ENCODE measurements at places on chromosomes 5 and 9. TPM values are rescaled to one million over a fixed set of nuclear protein-coding genes. Genes with fewer than 3 reads are reported as not detected.

DNA sequence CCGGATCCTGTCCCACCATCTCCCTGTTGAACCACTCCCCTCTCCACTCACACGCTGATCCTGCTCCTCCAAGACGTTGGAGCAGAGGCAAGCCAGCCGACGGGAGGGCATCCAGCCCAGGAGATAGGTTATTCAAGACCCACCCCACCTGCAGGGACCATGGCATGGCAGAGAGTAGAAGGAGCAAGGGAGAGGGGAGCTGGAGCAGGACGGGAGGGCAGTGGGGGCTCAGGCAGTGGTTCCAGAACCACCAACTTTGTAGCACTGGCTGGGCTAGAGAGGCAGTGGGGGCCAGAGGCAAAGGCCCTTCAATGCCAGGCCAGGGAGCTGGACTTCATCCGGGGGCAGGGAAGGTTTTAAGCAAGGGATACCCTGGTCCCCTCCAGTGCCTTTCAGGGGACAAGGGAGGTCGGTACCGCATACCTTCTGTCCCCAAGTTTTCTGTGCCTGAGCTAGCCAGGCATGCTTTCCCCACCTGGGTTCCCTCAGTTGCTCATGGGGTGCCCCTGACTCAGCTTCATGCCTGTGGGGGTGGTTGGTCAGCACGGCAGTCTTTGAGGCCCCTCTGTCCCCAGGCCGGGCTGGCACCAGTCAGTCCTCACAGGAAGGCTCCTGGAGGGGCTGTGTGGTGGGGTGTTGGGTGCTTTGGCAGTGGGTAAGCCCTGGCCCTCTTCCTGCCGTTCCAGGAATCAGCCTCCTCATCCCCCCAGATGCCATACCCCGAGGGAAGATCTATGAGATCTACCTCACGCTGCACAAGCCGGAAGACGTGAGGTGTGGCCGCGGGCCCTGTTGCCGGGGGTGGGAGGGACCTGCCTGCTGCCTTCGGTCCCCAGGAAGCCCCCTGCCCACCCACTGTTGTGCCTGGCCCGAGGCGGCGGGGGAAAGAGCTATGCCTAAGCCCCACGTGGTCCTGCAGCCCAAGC lies 22.4 kb downstream of the HK3 start:
- no peak for DNase-seq

DNA sequence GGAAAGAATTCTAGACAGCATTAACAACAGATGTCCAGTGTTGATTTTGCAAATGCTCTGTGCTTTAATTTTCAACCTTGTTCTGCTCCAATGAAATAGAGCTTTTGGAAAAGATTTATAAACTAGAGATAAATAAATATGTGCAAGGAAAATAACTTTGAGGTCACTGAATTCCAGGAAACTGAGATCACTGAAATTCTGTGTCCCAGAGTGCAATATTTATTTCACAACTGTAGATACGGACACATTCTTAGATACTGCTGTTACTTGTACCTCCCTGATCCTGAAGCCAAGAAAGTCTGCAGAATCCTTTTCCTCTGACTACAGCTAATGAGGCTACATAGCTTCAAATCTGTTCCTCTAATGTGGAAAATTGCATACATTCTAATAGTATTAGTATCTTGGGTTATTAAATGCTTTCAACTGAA lies 222.9 kb downstream of the DOCK8 start:
- DNase-seq, result no peak

DNA sequence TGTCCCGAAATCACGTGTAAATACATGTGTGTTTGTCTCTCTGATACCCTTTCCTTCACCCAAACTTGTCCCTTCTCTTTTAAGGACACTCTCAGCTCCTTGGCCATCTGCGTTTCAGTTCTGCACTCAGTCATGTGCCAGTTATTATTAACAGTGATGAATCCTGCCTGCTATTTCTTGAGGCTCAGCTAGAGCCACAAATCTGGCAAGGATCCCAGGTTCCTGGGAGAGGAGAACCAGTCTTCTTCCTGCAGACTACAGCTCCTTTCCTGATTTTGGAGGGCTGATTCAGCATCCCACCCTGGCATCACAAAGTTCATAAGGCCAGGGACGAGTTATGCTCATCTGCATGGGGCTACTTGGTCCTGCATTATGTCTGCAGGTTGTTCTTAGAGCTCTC lies 5.6 kb downstream of the MAMDC2 start:
- no peak for DNase-seq

The RALGPS1 gene
- 3.6 TPM for polyA plus RNA-seq

GRCh38 chr5:206406-206805 lies 11.5 kb downstream of the CCDC127 start:
- no peak for DNase-seq

DNA sequence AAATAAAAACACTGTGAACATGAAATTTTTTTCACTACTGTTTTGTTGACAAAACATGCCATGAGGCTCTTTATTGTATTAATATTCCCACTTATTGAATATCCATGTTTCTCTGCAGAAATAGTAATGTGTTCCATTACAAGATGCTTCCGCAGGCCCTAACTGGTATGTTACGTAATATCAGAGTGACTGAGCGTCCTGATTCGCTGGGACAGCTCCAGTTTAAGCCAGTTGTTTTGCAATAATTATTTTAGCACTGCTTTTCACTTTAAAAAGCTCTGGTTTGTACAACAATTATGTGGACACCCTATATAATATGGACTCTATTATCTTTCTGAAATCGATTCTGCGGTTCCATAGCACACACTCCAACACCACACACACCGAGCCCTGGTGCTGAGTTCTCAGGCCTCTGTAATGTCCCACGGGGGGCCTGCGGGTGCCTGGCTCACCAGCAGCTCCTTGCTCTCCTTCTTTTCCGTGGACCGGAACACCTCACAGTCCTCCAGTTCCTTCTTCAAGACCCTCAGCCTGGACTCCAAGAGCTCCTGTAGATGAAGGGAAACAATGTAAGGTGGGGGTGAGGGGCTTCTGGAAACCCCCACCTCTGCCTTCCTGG lies 1.8 kb downstream of the TRIM7 start:
- DNase-seq, result no peak

The COL5A1 gene
- 3.2 TPM for polyA plus RNA-seq

DNA sequence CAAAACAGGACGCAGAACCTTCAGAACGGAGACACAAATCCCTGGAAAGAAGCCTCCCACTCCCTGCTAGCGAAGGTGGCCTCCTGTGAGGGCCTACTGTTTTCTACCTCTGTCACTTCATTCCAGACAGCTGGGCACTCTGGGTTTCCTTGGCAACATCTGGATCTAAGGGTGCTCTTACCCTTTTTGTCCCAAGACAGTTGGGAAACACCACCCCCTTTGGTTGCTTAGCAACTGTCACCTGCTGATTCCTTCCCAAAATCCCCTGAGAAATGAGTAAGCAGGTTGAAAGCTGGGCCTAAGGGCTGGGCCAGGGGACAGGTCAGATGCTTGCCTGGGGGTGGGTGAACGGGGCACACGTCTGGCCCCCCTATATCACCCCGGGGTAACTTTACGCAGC lies 29.4 kb downstream of the NANS start:
- no peak for DNase-seq

The OCLN gene
- 7.4 TPM for polyA plus RNA-seq

The AMBP gene
- polyA plus RNA-seq, result 0.82 TPM

The SLC22A4 gene
- 3.0 TPM for polyA plus RNA-seq

DNA sequence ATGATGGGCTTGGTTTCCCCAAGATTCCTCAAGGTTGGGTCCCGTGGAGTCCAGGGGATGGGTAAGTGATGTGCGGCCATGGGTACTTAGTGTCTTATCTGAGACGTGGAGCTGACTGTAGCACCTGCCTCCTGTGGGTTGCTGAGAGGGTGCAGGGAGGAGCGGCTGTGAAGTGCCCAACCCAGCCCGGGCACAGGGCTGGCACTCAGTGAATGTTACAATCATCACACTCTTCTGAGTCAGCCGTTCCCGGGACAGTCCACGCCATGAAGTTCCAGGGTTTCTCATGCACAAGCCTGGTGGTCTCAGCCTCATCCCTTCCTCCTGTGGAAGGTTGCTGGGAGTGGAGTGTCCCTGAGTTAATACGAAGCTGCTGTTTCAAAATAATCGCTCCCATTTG lies 29.1 kb downstream of the NTNG2 start:
- DNase-seq, result no peak

The CCL21 gene
- 16.6 TPM for polyA plus RNA-seq

The NACC2 gene
- 4.4 TPM for polyA plus RNA-seq

GRCh38 chr5:6708814-6709213 lies 4.4 kb upstream of the TENT4A start:
- no peak for DNase-seq

The LRSAM1 gene
- polyA plus RNA-seq, result 24.1 TPM

DNA sequence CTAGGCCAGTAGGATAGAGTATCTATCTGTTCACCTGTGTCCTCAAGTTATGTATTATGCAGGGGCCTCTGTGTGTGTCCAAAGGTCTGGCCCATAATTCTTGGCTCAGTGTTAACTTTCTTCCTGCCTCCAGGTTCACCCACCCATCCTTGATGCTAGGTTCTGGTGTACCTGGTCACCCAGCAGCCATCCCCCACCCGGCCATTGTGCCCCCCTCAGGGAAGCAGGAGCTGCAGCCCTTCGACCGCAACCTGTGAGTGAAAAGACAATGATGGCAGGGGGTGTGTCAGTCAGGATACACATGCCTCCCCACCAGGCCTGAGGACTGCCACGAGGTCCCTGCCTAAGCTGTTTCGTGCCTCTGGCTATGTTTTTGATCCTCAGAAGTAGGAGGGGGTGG lies 27.6 kb downstream of the TCF7 start:
- DNase-seq, result no peak

- no peak for DNase-seq
Observed at GRCh38 chr5:149489605-149490037, 61.6 kb downstream of the CSNK1A1 start.

The FBXO10 gene
- polyA plus RNA-seq, result 2.5 TPM

The PCDHGB1 gene
- polyA plus RNA-seq, result 0.11 TPM

DNA sequence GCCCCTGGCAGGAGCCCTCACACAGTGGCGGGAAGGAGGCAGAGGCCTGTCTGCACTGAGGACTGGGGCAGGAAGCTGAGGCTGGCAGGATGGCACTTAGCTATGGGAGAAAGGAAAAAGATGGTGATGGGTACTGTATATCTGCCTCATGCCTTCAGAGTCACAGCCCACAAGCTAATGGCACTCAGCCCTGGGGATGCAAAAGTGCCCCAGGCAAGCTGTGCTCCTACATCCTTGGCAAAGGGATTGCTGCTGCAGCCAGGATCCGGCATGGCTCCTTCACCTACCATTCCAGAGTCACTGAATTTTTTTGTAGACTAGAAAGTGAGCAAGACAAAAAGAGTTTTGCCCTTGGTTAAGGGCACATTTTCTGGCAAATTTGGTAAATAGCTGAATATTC lies 8.7 kb downstream of the ACSL6 start:
- no peak for DNase-seq

DNA sequence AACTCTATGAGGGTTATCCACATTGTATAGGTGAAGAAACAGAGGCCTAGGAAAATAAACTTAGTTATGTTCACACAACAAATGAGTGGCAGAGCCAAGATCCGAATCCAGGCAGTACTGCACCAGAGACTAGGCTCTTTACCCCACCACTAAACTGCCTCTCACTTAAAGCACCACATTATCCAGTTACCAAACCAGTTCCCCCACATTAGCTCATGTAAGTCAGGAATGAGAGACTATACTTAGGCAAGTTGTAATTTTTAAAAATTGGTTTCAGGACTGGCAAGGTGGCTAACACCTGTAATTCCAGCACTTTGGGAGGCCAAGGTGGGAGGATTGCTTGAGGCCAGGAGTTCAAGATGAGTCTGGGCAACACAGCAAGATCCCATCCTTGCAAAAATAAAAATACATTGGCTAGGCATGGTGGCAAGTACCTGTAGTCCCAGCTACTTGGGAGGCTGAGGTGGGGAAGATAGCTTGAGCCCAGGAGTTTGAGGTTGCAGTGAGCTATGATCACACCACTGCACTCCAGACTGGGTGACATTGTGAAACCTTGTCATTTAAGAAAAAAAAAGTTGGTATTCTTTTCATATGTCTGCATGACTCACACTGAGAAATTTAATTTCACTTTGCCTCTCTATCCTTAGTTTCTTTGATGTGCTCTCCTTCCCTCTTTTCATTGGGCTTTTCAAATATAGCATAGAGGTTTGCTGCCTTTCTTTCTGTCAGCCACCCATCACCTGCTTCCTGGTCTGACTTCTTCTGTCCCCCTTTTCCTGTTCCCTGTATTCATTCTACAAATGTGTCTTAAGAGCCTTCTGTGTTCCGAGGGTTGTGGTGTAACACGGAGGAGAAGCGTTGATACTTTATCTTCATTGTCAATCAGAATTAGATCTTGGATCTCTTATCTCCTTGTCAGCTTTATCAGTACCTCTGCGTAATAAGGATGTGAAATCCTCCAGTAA lies 64.7 kb downstream of the ERMP1 start:
- no peak for DNase-seq

The PDGFRB gene
- polyA plus RNA-seq, result 8.6 TPM

The TMEM38B gene
- polyA plus RNA-seq, result 6.3 TPM

GRCh38 chr5:8848997-8849594 lies 696.8 kb downstream of the SEMA5A start:
- DNase-seq, result no peak
